ENCODE measurements at places on chromosomes 5 and 9.

GRCh38 chr5:522899-523440 is 1.3 kb downstream of the SLC9A3 start:
- DNase-seq: no peak

DNA sequence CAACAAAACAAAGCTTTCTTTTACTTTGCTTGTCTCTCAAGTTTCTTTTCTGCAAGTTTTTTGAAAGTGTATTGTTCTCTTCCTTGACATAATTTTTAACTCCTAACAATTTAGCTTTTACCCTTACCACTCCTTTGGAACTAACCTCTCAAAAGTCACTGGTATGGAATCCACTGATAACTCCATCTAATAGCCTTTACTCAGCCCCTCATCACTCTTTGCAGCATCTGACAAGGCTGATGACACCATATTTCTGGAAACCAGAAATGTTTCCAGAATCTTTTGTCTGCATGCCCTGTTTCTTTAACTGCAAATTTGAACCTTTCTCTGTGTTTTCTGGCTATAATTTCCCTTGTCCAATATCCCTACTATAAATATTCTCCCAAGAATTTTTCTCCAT is 46.5 kb downstream of the ZNF474 start:
- no peak for DNase-seq

- no peak for DNase-seq
Observed at GRCh38 chr9:114811301-114811700, 5.5 kb upstream of the TNFSF15 start.

GRCh38 chr5:158718738-158719505 is 380.8 kb downstream of the EBF1 start:
- DNase-seq: no peak

DNA sequence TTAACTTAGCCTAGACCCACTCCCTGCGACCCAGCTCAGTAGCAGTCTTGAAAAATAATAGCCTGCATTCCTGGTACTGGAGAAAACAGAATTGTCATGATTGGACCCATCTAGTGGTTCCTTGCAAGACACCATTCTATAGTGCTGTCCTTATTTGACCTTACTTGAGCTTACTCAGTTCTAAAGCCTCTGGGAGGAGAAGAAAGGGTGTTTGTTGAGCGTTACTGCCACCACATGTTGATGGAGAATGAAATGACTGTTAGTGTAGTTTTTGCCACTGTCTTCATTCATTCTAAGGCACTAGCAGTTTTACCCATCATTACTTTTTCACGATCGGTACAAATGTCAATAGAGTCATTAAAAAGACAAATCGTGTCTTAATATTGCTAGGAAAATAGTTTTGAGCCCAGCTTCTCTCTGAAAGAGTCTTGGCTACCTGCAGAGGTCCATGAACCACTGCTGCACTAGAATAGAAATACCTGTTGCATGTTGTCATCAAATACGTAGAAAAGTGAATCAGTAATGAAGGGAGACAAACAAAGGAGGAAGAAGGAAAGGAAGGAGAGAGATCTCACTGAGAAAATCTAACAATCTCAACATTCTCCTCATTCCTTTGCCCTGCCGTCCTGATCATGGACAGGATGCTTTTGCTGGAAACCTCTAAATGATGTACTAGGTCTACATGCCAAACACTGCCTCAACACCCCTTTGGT is 96.0 kb downstream of the LIX1 start:
- DNase-seq: no peak

- DNase-seq: no peak
Observed at GRCh38 chr9:6897898-6898302, 140.1 kb downstream of the KDM4C start.
